Cardiac fibroblast (primary cell): ENCODE measurements at places on chromosomes 12 and 14.

- peak; percentile 7 for DNase-seq
These were observed 31.3 kb downstream of the BMP4 start for GRCh38 chr14:53925201-53925766.

DNA sequence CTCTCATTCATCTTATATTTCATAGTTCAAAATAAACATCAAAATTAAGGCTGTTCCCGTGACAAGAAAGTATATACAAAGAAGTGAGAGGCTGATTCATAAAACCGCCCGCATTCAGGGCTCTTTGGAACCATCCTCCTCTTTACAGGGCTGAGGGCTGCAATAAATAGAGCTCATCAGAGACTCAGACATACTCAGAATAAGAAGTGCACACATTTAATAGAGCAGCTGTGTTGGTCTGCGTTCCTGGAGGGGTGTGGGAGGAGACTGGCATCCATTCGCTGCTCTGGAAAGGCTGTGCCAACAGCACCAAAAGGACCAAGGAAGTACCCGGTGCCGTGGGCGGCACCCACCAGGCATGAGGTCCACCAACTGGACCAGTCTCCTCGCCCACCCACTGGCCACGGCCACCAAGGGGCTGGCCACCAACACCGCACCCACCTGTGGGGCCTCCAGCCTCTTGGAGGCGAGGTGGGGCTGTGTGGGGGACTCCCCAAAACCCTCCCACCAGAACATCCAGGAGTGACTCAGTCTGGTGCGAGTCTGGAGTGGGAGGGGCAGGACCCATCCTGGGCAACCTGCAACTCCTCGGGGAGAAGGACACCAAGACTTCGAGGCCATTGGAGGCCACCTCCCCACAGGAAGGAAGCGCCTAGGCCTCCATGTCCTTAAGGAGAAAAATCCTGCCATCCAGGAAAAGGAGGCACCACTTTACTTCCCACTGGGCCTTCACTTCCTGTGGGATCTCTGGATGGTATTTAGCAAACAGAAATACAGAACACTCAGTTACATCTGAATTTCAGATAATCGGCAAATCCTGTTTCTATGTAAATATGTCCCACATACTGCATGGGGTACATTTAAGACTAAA lies 32.7 kb downstream of the VCPKMT start:
- DNase-seq, result no peak

DNA sequence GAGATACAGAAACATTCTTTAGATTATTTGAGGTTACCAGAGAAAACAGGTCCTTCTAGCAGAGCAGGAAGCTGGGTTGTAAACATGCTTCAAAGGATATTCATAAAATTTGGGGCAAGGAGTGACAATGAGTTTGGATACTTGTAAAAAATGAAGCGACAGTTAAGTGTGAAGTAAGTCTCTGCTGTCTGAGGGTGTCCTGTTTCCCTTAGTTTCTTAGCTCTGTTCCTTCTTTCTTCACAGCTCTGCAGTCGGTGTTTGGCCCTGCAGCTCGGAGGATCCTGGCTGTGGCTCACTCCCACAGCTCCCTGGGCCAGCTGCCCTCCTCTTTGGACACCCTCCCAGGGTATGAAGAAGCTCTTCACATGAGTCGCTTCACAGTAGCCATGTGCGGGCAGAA lies 10.8 kb downstream of the TMEM52B start:
- DNase-seq, result peak; percentile 35

DNA sequence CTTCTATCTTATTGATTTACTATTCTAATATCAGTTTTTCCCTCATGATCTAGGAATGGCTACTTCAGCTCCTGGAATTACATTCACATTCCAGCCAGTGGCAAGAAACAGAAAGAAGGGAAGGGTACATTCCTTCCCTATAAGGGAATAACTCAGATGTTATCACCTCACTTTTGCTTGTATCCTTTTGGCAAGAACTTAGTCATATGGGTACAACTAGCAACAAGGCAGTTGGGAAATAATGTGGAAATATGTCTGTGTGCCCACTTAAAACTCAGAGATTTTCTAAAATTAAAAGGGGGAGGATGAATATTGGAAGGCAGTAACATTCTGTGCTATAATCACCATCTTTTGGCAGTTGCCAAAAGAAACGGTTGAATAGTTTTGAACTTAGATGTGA lies 85.6 kb downstream of the MSRB3 start:
- peak; percentile 60 for DNase-seq
